ENCODE measurements at places on chromosomes 2 and 18.

GRCh38 chr2:105924271-105924670 is 179.6 kb downstream of the NCK2 start:
- no peak for DNase-seq

DNA sequence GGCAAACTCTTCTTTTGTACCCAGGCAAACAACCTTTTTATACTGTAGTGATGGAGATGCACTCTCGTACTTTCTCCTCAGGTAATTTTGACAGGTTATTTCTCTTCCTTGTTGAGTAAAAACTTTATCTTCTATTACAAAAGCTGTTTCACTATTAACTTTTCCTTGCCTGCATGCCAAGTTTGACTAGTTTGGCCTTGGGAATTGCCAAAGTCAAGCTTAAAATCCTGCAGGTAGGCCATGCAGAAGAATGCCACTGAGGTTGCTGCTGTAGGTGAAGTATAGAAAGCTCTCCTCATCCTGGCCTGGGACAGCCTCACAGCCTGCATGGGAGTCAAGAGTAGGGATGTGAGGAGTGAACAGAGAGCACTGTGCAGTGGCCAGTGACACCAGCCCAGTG is 1293.5 kb upstream of the CHAC2 start:
- DNase-seq = no peak

DNA sequence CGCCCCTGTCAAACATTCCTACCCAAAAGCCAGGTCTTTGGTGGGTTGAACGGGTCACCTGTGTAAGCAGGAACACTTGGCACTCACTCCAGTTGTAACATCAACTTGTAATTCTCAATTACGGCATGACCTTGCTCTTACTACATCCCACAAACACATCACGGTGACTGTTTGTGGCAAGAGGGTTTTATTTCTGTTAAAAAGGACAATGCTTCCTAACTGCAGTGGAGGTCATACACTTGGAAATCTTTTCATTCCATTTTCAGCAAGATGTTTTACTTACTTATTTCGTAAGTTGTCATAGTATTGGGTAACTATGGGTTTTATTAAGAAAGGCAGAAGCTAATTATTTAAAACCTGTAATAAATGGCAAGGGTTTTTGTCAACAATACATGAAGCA is 126.1 kb downstream of the ZNF516 start:
- DNase-seq = no peak

- DNase-seq = no peak
These were observed 37.8 kb downstream of the SCN9A start for GRCh38 chr2:166337932-166338331.

DNA sequence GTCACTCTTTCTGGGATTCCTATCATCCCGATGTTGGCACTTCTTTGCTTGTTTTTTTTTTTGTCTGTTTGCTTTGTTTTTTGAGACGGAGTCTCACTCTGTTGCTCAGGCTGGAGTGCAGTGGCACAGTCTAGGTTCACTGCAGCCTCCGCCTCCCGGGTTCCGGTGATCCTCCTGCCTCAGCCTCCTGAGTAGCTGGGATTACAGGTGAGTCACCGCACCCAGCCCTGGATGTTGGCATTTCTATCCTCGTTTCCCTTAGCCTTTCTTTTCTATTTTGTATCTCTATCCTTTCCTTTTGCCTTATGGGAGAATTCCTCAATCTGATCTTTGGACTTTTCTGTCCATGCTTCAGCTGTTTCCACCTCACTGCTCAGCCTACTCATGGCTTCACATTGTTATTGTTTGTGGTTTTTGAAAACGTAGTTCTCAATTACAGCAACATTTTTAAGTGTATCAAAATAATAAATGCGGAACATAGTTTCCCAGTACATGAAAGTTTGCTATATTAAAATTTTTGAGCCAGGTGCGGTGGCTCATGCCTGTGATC is 62.1 kb upstream of the ZNF516 start:
- no peak for DNase-seq

GRCh38 chr2:208708486-208708885 is 301.9 kb downstream of the PTH2R start:
- no peak for DNase-seq

GRCh38 chr2:232687382-232688160 is 9.6 kb upstream of the GIGYF2 start:
- no peak for DNase-seq

DNA sequence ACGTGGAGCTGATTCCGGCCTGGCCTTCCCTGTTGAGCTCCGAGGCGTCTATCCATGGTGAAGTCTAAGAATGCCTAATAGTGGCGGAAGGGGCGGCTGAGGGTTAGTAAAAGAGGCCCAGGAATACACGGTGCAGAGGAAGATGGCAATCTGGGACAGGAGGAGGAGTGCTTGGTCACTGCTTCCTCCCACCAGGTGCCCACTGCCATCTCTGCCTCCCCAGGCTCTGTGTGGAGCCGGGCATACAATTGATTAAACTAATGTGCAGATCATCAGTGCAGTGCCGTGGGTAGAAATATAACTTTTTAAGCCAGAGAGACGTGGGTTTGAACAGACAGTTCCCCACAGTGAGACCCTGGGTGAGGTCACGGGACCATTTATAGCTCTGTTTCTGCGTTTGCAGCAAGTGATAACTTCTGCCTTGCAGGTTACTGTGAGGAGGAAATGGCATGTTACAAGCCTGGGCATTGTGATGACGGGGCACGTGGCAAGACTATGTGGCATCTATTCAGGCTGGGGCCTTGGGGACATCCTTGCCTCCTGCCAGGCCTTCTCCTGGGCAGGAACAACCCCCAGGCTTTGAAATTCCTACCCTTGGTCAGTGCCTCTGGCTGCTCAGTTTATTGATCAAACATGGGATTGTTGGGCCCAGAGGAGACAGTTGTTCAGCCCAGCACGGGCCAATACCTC is 204.9 kb downstream of the ASB1 start:
- DNase-seq = no peak
